Activated gamma-delta T cell (primary cell): ENCODE measurements at places on chromosomes 2 and 18.

GRCh38 chr2:210633699-210634098 is 77.3 kb downstream of the CPS1 start:
- no peak for DNase-seq

GRCh38 chr2:162029287-162029901 is 44.6 kb downstream of the DPP4 start:
- DNase-seq: no peak

- DNase-seq: no peak
Measured at GRCh38 chr2:7280790-7281189, 363.6 kb downstream of the RNF144A start.

- no peak for DNase-seq
Measured at GRCh38 chr2:198698230-198698629, 759.5 kb downstream of the SATB2 start.

DNA sequence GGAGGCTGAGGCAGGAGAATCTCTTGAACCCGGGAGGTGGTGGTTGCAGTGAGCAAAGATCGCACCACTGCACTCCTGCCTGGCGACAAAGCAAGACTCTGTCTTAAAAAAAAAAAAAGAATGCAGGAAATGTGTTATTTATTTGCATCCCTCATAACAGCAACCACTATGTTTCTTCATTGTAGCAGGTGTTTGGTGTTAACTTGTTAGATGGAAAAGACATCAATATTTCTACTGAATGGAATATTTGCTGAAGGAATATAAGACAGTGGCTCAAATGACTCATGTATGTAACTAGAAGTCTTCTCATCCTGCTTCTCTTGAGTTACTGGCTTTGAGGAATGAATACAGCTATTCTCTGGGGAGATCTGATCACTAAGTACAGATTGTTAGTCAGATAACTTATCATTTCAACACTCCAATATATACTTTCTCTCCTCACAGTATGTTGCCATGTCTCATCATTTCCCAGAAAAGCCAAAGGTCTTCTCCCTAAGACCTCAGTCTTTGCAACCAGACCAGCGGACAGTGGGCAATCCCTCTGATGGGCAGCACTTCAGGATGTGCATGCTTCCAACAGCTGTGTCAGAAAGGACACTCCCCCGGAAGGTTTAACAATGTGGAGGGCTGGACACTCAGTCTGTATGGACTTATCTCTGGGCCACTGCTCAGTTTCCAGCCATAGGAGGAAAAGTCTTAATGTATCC is 104.4 kb upstream of the STK17B start:
- no peak for DNase-seq

GRCh38 chr18:61628085-61628484 is 264.7 kb downstream of the RNF152 start:
- no peak for DNase-seq

- peak; percentile 10 for DNase-seq
Measured at GRCh38 chr2:110732422-110733413, at the start of gene ACOXL. Gene ACOXL, plus strand, starts transcription at chr2:110732573. Its CDS starts 35,817 bp downstream, at chr2:110768390.

DNA sequence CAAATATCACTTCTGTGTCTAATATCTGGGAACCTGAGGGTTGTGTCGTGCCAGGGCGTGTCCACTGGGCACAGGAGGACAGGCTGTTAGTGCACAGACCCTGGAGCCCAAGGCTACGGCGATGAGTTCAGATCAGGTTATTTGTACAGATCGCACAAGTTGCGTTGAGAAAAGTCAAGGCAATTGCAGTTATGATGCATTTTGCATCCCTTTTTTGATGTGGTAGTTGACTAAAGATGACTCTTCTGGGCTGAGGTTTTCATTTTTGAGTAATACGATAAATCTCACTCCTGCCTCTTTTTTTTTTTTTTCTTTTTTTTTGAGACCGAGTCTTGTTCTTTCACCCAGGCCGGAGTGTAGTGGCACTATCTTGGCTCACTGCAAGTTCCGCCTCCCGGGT is 7.2 kb downstream of the RBFA start:
- no peak for DNase-seq

DNA sequence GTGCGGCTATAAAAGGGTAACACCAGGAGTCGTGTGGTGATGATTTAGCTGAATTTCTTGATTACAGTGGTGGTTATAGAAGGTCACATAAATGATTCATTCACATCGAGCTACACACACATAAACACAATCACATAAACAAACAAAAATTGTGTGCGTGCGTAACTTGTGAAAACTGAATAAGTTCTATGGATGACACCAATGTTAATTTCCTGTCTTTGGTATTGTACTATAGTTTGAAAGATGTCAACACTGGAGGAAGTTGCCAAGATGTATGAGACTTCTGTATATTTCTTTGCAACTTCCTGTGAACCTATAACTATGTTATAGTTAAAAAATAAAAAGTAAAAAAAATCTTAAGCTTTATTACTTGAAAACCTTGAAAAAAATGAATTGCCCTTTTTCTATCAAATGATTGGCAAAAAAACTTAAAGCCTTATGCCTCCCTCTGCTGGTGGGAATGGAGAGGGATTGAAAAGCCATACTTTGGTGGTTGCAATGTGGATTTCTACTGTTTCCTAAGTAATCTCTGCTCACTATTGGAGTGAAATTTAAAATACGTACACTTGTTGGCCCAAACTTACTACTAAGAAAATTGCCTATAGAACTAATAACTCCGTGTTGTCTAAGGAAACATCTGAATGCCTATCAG is 227.7 kb downstream of the RPIA start:
- DNase-seq: no peak

DNA sequence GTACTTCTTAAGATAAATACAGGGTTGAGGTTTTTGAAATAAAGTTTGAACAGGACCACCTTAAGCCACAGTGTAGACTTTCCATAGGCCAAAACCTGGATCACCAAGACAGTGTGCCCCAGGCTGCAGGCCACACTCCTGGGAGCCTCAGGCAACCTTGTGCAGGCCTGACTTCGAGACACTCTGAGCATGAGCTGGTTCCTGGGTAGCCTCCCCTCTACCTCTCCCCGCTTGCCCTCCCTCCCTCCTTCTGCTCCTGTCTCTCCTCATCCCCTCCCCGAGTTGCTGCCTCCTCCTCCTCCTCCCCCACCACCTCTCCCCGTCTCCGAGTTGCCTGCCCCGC is 10.6 kb upstream of the PROC start:
- no peak for DNase-seq

DNA sequence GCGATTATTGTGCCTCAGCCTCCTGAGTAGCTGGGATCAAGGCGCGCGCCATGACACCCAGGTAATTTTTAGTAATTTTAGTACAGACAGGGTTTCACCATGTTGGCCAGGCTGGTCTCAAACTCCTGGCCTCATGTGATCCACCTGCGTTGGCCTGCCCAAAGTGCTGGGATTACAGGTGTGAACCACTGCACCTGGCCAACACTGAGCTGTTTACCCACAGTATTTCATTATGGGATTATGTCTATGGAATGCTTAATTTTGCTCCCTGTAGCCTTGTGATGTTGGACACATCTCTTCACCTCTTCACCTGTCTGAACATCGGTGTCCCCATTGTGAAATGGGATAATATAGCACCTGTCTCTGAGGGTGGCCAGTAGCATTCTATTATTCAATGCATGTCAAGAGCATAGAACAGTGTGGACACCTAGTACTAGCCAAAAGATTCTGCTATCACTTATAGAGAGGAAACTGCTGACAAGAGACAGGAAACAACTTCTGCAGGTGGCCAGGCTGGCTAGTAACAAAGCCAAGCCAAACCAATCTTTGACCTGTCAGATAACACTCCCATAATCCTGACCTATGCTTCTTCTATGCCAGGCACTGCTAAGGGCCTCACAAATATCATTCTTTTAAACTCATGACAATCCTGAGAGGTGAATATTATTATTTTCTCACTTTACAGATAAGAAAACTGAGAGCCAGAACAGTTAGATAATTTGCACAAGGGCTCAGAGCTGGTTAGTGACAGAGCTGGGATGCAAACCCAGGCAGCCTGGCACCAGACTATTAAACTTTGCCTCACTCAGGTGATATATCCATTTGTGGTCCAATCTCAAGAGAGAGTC is 29.4 kb upstream of the REEP1 start:
- DNase-seq: no peak

DNA sequence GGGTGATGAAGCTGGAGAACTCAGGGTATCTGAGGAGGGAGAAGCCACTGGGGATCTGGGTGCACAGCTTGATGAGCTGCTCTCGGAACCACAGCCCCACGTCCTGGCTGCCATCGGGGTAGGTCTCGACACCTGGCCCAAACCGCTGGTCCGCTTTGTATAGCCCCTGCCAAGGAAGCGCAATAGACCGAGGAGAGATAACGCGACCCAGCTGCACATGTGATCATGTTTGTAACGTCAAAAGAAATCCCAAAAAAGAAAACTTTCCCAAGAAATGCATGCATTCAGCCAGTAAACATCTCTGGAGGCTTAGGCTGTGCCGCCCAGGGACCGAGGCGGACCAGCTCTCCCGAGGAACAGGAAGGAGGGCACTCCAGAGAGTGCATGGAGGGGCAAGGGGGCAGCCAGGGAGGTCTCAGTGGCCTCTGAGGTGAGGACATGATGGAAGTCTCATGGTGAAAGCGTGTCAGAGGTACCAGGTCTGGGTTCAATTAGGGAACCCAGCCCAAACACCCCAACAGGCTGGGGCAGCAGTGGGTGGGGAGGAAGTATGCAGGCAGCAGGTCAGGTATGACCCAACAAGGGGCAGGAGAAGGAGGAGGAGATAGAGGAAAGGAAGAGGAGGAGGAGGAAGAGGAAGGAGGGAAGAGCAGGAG is 28.3 kb downstream of the ANKMY1 start:
- no peak for DNase-seq

GRCh38 chr2:3141696-3142095 is 235.9 kb downstream of the EIPR1 start:
- no peak for DNase-seq

DNA sequence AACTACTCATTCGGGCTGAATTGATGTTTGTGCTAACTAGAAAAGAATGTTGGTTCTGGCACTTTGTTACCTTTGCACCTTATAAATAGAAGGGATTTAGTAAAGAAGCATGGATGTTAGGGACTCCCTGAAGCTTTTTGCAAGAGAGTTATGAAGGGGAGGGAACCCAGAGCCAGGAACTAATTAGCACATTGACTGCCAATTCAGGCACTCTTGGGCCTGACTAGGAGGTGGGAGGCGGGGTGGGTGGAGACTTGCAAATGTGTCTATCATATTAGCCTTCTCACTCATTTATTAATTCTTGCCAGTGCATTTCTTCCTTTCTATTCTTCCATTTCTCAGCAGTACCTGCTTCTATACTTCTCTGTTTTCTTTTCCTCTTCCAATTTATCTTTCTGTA is 1022.4 kb downstream of the TMEM182 start:
- no peak for DNase-seq

- DNase-seq: no peak
Measured at GRCh38 chr2:154688373-154688772, 10.1 kb upstream of the KCNJ3 start.

- no peak for DNase-seq
Measured at GRCh38 chr2:201854221-201854801, 48.0 kb downstream of the CDK15 start.

GRCh38 chr2:160411167-160411566 is 82.4 kb downstream of the RBMS1 start:
- no peak for DNase-seq

DNA sequence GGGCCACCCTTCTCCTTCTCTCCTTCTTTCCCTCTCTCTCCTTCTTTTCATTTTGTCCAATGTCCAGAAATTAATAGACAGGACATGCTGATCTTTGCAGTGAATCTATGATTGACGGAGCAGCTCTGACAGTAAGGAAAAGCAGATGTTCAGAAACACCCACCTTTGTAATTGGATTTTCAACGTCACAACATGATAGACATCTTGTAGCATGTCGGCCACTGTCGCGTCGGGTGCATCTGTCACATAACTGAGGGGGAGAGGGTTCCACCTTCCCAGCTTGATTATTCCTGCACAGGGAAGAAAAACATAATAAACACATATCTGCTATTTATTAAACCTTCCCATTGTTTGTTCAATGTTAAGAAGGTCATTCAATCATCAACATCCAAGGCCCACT is 76.2 kb downstream of the SATB2 start:
- no peak for DNase-seq

- DNase-seq: no peak
Measured at GRCh38 chr2:101893681-101894381, 97.9 kb upstream of the IL1R2 start.

GRCh38 chr2:15010346-15010745 is 377.8 kb downstream of the LRATD1 start:
- DNase-seq: no peak

DNA sequence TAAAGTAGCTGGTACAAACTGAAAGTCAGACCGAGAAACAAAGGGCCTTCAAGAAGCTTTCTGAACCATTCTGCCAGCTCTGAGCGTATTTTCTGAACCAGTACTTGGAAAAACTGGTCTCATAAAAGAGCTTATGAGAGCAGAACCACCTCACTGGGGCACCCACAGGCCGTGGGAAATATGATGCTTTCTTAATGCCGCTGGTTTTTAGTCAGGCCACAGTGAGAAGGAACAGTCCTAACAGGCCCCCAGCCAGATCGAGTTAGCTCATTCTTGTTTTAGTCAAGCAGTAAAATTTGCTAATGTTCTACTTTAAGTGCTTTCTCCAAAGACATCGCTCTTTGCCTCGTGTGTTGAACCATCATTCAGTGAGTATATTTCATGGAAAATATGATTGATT is 12.7 kb upstream of the NOSTRIN start:
- DNase-seq: no peak

GRCh38 chr2:156396126-156396525 is 40.1 kb upstream of the GPD2 start:
- DNase-seq: no peak

GRCh38 chr2:142602418-142602989 is 275.0 kb upstream of the KYNU start:
- no peak for DNase-seq
